Stimulated activated CD4-positive, alpha-beta T cell treated with anti-CD3 and anti-CD28 coated beads, Interleukin-4, amount 100 ng/mL, for 48 hours (primary cell): ENCODE measurements at places on chromosomes 5 and 9.

DNA sequence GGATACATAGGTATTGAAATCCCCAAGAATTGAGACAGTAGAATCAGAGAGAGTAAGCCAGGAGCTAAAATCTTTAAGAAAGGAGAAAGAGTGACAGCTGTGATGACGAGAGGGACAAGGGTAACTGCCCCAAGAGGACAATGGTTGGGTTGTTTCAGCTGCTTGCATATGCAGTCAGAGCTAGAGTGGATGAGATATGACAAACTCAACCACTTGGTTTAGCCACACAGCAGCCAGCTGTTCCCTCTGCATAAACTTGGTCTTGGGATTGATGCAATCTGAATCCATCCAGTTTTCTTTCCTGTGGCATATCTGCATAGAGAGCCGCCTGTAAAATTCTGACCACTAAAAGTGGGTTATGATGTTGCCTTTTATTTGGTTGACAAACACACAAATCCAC is 100.7 kb downstream of the ZNF622 start:
- DNase-seq, result no peak

DNA sequence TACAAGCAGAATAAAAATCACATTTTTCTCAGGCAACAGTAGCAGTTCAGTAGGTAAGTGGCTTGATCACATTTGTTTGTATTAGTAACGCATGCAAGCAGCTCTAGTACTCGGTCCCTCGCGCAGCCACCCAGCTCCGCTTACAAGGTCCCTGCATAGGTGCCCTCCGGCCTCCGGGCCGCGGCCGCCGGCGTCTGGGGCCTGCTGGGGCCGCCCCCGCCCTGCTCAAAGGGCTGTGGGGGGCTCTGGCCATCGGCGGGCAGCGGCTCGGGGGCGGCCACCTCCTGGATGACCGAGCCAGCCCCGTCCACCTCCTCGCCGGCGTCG is 50.2 kb upstream of the UBAC1 start:
- no peak for DNase-seq

- DNase-seq, result no peak
These were observed 210.3 kb downstream of the ACTL7B start for GRCh38 chr9:108645520-108645919.

- no peak for DNase-seq
These were observed 39.8 kb downstream of the FOXI1 start for GRCh38 chr5:170145462-170145861.

- no peak for DNase-seq
These were observed 42.2 kb downstream of the NIPAL4 start for GRCh38 chr5:157502143-157502647.

GRCh38 chr5:60843386-60843935 is 608 bp downstream of the ELOVL7 start:
- no peak for DNase-seq

DNA sequence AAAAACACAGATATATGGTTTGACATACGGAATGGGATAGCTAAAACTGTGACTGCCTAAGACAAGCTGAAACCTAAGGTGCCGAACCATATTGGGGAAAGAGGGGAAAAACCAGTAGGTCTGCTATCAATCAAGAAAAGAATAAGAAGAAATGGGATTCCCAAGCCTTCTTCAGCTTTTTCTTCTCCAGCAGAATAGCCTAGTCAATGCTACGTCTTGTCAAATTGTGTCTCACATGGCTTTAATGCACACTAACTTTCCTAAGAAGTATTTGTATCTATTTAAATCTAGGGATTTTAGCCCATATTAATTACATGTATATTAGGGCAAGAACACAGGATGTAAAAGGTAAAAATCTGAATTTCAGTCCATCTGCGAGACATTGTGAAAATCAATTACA is 797 bp upstream of the FBXO38 start:
- no peak for DNase-seq

- DNase-seq, result no peak
These were observed 339.2 kb downstream of the ARL15 start for GRCh38 chr5:53971131-53971530.

GRCh38 chr5:158819095-158819494 is 280.6 kb downstream of the EBF1 start:
- DNase-seq, result no peak

- no peak for DNase-seq
These were observed 12.5 kb upstream of the COL5A1 start for GRCh38 chr9:134629061-134629585.

DNA sequence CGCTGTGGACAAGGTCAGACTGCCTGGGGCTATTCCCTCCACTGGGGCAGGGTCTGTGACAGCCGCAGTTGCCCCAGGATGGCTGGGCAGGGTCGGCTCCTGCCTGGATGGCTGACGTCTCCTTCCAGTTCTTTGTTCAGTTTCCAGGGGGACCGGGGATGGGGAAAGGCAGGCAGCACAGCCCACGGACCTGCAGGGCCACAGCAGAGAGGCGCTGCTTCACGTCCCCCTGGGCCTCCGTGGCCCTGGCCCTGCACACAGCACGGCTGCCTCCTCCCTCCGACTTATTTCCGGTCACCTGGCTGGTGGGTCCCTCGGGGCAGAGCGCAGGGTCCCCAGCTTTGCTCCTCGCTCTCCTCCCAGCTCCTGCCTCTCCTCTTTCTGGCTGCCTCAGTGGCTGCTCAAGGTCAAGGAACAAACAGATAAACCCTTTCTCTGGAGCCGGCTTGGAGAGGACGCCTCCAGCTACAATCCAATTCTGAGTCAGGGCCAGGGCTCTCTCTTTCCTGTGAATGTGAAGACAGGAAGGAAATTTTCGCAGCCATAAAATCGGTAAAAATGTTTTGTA is 169.7 kb downstream of the C9orf50 start:
- no peak for DNase-seq

DNA sequence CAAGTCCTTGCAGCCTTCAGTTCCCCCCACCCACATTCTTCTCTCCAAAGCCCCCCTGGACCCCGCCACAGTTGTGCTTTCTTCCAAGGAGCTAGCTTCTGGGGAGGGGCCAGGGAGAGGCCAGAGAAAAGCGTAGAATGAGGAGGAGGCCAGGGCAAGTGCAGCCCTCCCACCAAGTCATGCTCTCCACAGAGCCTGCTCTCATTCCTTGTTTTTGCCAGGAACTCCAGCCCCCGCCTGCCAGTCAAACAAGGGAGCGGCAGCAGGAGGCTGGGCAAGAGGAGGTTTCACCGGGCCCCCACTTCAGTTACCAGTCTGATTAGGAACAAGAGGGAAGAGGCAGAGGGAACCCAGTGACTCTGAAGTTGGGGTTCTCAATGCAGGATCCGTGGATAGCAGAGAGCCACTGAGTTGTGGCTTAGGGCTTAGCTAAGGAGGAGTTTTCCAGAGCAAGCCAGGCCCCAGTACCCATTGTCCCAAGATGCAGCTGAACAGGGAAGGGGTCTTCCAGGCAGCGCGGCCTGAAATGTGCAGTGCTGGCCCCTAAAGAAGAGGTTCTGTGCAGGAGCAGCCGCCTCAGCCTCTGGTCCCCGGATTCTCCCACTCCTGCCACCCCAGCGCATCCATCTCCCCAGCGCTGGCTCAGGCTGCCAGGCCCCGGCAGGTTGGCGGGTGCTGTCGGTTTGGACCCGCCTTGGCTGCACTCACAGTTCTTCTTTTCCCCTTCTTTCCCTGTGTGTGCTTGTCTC is 120.6 kb downstream of the DAB2IP start:
- DNase-seq, result no peak

DNA sequence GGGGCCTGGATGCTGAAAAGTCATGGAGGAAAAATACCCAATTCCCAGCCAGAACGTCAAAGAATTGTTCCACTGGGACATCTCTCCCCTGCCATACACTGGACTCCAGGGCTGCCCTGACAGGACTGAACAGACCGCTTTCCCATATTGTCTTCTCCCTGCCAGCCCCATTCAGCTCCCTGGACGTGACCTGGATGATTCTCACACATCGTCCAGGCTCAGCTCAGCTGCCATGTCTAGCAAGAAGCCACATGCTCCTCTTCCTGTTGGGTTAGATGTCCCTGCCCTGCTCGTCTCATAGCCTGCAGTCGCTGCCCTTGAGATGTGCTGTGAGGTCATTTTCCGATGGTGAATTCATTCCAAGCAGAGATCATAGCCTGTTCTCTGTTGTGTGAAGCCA is 37.4 kb downstream of the FOXI1 start:
- DNase-seq, result no peak

- DNase-seq, result no peak
These were observed 7.8 kb downstream of the RRAGA start for GRCh38 chr9:19057033-19057432.

DNA sequence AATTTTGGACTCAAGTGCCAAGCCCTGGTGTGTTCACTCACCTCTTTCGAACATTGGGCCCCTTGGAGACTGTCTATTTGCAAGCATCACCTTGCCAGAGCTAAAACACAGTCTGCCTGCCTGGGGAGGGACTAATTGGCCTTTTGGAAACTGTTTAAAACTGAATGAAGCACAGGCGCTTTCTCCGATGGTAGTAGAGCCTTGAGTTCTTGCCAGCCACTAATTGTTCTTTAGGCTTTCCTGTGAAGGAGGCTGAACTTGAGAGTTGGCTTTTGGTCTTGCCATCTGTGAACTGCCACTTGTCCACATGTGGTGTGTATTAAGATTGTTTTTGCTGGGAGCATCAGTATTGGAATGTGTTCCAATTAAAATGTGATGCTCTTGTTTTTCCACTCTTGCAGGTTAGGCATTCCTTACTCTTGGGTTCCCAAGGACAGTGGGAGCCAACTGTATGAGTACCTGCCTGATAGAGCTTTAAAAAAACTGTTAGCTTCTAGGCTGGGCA is 26.0 kb downstream of the GARNL3 start:
- DNase-seq, result no peak

- DNase-seq, result no peak
These were observed 37.4 kb upstream of the SRP19 start for GRCh38 chr5:112823656-112824055.

- no peak for DNase-seq
These were observed 29.3 kb downstream of the SEMA5A start for GRCh38 chr5:9516591-9516990.

DNA sequence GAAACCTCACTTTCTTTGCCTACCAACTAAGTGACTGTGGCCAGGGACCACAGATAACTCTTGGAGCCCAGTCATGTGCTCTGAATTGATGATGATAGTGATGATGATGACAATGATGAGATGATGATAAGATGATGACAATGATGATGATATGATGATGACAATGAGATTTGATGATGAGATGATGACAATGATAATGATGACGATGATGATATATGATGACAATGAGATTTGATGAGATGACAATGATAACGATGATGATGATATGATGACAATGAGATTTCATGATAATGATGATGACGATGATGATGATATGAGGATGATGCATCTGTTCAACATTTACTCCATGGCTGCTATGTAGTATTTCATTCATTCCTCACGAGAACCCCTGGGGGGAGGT is 213.0 kb downstream of the ERCC6L2 start:
- DNase-seq, result no peak
